ENCODE measurements at places on chromosomes 6 and 20.

GRCh38 chr20:11965602-11966001 is 47.9 kb downstream of the BTBD3 start:
- DNase-seq, result no peak

DNA sequence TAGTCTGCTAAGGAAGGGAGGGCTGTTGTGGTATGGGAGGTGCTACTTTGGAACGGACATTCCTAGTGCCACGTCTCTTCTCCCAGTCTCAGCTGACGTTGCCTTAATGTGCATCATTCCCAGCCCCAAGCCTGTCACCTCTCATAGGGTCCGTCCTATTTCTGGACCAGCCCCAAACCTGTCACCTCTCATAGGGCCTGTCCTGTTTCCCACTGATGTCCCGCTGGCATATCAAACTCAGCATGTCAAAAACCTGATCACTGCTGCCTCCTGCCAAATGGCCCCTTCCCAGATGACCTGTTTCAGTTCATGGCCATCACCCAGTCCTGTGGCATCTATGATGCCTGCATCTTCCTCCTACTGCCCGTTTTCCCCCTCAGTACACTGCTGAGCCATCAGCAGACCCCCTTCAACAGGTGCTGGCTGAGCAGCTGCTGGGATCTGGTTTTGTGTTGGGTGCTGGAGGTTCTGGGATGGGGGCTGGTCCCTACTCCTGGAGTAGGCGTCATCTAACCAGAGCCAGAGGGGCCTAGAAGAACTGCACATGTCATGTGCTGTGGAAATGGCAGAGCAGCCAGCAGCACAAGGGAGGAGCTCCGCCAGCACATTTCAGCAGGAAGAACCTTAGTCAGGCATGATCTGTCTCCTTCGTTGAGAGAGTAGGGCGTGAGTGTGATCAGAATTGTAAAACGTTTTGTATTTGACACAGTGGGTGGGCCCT is 3.3 kb downstream of the ENTPD6 start:
- no peak for DNase-seq

DNA sequence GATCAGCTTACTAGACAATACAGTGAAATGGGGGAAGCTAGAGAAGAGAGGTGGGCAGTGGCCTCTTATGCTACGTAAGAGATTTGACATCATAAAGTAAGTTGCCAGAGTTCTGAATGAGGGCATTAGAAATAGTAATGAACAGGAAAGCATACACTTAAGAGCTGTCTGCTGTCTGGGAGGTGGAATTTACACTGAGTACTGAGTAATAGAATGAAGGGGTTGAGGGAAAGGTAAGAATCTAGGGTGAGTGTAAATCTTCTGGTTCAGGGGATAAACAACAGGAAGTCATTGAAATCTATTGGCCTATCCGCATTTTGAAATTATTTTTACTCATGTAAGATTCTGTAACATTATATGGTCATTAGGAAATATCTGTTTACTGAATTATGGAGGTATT is 35.8 kb downstream of the HLA-DMB start:
- no peak for DNase-seq

GRCh38 chr6:1617466-1618310 is 8.0 kb downstream of the FOXC1 start:
- no peak for DNase-seq

- no peak for DNase-seq
Observed at GRCh38 chr20:24350923-24351368, 118.5 kb upstream of the SYNDIG1 start.

GRCh38 chr6:130505808-130506598 is 140.2 kb downstream of the TMEM200A start:
- DNase-seq, result no peak

DNA sequence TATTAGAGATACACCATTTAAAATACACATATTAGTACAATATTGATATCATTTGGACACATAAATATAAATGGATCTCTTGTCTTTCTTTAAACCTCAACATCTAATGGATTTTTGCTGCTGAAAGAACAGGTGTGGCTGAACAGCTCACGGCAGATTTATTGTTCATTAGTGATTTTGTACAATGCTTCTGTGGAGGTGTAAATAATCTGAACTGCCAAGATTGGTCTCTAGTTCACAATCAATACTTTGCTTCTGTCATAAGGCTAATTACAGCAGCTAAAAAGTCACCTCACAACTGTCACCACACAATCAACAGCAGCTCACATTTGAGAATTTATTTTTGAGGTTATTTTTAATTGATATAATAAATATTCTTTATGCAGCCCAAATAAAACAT is 162.0 kb upstream of the SIM1 start:
- DNase-seq, result no peak

- DNase-seq, result no peak
Observed at GRCh38 chr6:113649880-113650609, 207.1 kb upstream of the MARCKS start.

GRCh38 chr6:136593748-136594490 is 43.7 kb upstream of the MAP7 start:
- peak; percentile 70 for DNase-seq

GRCh38 chr6:139126255-139126654 is 8.6 kb upstream of the HECA start:
- DNase-seq, result peak; percentile 44

DNA sequence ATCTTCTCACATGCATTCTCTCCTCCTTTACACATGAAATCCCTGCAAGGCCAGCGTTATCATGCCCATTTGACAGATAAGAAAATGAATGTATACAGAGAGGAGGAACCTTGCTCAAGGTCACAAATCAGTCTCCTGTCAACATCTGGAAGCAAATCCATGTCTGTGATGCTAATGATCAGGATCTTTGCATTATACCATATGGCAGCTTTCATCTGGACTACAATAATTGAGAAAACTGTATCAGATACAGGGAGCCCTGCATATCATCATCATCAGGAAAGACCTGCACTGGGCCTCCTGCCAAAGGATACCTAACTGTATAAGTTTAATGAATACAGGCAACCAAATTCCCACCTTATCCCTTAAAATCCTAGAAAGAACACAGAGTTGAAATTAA is 213.7 kb downstream of the PTPRT start:
- DNase-seq, result no peak

DNA sequence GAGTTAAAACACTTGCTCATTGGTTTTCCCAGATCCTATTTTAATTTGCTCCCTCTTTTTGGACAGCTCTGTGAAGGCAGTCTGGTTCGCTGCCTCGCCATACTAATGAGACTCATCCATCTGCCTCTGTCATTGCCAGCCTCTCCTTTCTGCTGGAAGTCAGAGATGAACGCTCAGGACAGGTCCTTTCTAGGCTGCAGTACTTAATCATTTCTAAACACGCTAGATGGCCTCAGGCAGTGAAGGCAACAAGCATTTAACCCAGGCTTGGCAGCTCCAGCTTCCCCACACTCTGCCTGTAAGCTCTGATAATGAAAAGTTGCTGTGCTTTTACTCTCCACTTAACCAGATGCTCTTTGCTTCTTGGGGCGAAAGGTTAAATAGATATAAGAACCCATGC is 286.7 kb upstream of the POU3F2 start:
- no peak for DNase-seq

GRCh38 chr6:158027590-158028285 is 46.1 kb downstream of the SYNJ2 start:
- no peak for DNase-seq

- no peak for DNase-seq
Observed at GRCh38 chr6:135811644-135812526, 39.6 kb upstream of the PDE7B start.

DNA sequence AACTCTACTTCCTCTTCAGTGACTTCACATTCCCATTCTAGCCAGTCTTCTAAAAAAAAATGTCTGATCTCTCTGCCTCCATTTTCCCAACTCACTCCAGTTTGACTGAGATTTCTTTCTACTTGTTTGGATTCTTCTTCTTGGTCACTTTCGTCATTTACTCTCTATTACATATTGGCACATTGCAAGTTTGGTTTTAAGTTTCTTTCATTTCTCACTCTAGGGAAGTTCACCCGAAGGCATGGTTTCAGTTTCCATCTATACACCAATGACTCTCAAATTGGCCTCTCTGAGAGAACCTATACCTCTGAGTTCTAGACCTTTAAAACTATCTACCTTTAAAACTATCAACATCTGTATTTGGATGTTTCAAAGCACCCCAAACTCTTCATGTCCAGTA is 51.3 kb downstream of the CD109 start:
- DNase-seq, result no peak

DNA sequence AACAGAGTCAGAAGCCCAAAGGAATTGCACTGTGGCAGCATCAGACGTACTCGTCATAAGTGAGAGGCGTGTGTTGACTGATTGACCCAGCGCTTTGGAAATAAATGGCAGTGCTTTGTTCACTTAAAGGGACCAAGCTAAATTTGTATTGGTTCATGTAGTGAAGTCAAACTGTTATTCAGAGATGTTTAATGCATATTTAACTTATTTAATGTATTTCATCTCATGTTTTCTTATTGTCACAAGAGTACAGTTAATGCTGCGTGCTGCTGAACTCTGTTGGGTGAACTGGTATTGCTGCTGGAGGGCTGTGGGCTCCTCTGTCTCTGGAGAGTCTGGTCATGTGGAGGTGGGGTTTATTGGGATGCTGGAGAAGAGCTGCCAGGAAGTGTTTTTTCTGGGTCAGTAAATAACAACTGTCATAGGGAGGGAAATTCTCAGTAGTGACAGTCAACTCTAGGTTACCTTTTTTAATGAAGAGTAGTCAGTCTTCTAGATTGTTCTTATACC is 55.8 kb downstream of the VAPB start:
- no peak for DNase-seq

- peak; percentile 44 for DNase-seq
Observed at GRCh38 chr20:62822788-62823651, 6.2 kb downstream of the COL9A3 start.

DNA sequence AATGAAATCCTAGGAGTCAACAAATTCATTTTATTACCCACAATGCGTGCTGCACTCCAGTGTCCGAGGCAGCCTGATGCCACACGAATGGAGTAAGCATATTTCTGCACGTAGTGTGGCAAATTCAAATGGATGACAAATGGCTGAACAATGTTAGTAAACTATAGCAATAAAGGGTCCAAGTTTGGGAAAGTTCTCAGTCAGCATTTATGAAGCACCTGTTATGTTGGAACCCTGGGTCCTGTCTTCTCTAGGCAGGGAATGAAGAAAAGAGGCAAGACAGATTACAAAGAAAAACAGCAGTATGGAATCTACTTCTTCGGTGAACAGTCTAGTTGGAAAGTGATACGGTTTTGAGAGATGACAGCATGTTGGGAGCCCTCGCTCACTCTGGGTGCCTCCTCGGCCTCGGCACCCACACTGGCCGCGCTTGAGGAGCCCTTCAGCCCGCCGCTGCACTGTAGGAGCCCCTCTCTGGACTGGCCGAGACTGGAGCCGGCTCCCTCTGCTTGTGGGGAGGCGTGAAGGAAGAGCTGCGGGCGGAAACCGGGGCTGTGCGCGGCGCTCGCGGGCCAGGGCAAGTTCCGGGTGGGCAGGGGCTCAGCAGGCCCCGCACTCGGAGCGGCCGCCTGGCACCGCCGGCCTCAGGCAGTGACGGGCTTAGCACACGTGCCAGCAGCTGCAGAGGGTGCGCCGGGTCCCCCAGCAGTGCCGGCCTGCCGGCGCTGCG is 4.8 kb upstream of the RANBP9 start:
- no peak for DNase-seq

DNA sequence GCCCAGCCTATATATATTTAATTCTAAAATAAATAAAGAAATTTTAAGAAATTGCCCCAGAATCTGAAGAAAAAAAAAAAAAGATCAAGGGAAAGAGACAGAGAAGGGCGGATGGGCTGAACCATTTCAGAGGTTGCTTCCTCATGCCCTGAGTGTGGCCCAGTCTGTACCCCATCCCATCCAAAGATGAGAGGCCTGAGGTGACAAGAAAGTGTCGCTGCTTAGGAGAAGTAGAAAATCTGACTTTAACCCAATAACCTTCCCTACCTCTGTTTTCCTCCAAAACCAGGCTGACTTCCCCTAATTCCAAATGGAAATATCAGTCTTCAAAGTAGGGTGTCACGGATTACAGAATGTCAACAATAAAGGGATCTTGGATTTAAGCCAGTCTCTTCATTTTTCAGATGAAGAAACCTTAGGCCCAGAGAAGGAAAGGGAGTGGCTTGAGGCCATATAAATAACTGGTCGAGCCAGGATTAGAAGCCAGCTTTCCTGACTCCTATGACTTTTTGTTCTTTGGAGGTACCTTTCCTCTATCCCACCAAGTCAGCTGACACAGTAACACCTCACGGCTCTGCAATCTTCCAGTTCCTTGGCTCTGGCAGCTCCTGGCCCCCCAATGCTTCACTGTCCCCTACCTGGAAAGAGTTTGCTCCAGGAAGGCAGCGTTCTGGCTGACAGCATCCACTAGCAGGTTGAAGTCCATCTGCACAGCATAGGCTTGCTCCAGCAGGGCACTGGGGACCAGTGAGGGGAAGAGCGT is 10.1 kb downstream of the GSS start:
- no peak for DNase-seq

DNA sequence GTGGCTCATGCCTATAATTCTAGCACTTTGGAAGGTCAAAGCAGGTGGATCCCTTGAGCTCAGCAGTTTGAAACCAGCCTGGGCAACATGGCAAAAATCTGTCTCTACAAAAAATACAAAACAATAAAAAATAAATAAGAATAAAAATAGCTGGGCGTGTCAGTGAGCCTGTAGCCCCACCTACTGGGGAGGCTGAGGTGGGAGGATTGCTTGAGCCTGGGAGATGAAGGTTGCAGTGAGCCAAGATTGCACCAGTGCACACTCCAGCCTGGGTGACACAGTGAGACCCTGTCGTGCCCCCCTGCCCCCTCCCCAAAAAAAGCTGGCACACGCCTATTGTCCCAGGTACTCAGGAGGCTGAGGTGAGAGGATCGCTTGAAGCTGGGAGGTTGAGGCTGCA is 35.1 kb upstream of the SRPK1 start:
- DNase-seq, result no peak

GRCh38 chr6:161598896-161599295 is 325.0 kb upstream of the AGPAT4 start:
- no peak for DNase-seq

DNA sequence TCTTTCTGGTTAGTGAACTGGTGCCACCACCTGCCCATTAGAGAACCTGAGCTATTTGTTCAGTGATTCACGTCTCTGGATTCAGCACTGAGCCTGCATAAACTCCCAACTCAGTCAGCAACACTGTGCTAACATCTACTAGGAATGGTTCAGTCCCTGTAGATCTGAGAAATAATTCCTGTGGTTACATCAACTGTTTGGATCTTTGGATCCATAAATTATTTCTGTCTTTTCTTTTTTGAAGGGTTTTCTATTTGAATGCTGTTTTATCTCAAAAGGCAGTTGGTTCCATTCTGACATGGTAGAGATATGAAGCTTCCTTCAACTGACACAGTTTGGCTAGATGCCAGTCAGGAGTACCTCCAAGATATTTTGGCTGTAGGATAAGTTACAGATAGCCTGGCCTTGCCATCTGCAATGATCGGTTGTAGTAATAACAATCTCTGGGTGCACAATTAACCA is 125.9 kb downstream of the TRMT11 start:
- no peak for DNase-seq
